ENCODE measurements at places on chromosomes 3 and 15.

DNA sequence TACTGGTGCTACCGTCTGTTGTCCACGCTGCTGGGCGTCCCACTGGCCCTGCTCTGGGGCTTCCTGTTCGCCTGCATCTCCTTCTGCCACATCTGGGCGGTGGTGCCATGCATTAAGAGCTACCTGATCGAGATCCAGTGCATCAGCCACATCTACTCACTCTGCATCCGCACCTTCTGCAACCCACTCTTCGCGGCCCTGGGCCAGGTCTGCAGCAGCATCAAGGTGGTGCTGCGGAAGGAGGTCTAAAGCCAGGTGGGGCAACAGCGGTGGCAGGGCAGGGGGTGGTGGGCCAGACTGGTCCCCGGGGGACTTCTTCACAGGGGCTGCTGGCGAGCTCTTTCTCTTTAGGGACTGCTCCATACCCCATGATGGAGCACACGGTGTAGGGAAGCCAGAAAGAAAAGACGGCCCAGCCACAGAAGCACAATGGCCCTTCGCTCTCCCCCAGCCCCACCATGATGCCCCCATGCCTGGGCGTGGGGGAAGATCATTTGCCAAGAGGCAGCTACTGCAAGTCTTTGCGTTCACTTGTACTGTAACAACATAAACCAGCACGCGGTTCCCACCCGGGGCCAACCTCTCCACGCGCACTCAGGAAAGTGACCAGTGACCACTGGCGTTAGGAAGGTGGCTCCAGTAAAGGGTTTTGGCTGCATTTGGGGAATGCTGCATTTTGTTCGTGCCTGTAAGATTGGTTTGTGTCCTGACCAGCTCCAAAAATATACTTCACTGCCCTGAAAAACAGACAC lies 12.2 kb downstream of the CAV3 start:
- DNase-seq: no peak

GRCh38 chr3:154898916-154899315 lies 181.2 kb upstream of the MME start:
- no peak for DNase-seq

GRCh38 chr15:69390575-69390974 lies 23.6 kb upstream of the KIF23 start:
- no peak for DNase-seq

DNA sequence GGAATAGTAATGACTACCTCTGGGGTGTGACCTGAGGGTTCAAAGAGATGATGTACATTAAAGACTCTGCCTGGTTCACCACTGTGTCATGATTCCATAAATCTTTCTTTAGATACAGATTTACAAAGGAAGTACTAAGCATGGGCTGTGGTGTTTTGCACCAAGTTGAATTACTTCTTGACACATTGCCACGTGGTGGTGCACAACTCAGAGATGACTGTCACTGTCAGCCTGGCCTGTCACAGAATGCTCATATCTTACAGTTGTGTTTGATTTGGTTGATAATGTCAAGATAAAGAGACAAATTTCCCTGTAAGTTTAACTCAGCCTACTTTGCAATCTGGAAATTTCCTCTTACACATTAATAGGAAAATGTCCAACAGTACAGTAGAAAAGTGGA lies 3.2 kb downstream of the CTDSPL start:
- DNase-seq: peak; percentile 57

DNA sequence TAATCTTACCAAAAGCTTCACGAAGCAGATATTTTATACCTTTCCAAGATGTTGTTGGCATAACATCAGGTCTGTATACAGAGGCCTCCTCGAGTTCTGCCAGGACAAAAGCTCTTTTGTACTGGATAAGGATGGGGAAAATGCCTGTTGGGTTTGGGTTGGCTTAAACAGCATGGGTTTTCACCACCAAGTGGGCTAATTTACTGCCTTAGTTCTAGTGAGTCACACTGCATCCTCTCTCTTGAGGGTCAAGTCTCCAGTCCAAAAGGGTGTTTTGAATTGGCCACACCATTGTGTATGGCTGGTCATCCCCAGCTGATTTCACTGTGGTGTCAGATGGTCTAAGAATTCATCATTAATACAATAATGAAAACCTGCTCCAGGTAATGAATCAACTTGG lies 26.1 kb upstream of the BHLHE40 start:
- DNase-seq: no peak

GRCh38 chr3:88312256-88312655 lies 162.5 kb downstream of the C3orf38 start:
- no peak for DNase-seq

- DNase-seq: no peak
Measured at GRCh38 chr3:117304681-117305080, 595.1 kb downstream of the TUSC7 start.

DNA sequence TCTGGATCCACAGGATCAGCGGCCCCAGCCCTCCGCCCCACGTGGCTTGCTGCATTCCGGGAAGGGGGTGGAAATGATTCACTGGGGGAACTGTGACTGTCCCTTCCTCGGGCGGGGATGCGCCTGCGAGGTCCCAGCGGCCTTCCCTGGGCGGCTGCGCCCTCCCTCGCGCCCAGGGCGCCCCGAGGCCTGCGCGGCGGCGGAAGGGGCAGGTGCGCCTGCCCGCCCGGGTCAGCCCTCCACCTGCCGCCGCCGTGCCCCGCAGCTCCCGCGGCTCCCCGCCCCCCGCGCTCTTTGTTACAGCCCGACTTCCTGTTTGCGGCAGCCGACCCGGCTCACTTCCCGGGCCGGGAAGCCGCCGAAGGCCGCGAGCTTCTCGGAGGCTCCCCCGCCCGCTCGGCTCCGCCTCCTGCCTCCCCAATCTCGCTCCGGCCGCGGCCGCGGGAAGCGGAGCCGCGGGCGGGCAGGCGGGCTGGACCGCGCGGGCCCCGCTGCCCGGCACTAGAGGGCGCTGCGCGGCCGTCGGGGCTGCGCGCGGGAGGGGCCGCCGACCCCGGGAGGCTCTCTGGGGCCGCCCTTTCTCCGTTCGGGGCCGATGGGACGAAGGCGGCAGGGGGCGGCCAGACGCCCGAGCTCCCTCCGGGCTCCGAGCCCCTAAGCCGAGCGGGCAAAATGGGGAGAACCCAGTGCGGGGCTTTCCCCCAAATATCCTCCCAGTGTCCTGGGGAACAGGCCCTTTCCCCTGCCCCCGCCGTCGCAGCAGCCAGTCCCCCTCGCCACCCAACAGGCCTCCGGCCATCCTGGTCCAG lies 11.5 kb upstream of the CHAC1 start:
- peak; percentile 73 for DNase-seq

DNA sequence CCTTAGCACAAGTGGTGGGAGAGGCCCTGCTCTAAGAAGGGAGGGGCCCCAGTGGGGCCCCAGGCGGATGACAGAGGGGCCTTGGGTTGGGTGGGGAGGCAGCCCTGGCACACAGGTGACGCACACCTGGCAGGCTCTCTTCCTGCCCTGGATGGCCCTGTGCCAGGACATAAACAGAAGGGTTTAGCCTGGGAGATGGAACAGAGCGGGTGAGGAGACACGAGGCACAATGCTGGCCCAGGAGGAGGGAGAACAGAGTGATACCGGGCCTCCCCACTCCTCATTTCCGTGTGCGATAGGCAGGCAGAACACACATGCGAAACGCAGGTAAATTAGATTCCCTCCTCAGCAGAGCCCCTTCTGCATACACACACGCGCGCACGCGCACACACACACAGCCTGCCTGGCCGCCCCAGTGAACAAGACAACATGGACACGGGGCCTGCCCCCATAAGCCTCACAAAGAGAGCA lies 39.8 kb downstream of the IDH2 start:
- no peak for DNase-seq

DNA sequence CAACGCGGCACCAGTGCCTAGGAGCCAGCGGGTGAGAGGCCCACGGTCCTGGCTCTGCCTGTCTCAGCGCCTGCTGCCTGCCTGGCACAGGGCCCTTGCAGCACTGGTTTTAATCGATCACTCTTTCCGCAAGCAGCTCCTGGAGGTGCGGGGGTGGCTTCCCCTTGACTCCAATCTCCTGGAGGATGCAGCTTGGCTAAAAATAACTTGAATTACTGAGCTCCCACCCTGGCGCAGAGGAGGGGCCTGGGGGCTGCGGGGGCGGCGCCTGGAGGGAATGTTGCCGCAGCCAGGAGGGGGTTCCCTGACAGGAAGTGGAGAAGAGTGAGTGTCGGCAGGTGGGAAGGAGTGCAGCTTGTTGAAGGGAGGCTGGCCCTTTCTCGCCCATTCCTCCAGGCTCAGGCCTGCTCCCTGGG lies 9.9 kb upstream of the RPL29 start:
- DNase-seq: no peak

DNA sequence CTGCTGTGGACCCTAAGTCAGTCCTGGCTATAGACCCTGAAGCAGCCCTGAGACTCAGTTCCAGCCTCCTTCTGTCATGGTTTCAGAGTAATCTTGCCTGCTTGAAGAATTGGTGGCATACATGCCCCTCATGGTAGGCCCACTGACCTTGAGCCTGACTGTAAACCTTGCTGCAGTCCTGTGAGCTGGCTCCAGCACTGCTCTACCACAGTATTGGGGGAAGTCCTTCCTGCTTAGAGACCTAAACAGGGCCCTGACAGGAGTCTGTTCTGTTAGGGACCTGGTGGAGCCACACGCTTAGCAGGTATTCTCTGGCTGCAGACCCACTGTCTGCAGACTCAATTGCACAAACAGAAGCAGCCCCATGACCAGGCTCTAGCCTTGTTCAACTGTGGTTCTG lies 47.1 kb downstream of the OXSM start:
- DNase-seq: no peak

- no peak for DNase-seq
Measured at GRCh38 chr3:132273036-132273435, 44.2 kb upstream of the ACP3 start.

- DNase-seq: peak; percentile 64
Measured at GRCh38 chr3:138769616-138770015, 65.1 kb downstream of the PIK3CB start.

GRCh38 chr3:56781762-56782161 lies 20.0 kb downstream of the ARHGEF3 start:
- DNase-seq: no peak

DNA sequence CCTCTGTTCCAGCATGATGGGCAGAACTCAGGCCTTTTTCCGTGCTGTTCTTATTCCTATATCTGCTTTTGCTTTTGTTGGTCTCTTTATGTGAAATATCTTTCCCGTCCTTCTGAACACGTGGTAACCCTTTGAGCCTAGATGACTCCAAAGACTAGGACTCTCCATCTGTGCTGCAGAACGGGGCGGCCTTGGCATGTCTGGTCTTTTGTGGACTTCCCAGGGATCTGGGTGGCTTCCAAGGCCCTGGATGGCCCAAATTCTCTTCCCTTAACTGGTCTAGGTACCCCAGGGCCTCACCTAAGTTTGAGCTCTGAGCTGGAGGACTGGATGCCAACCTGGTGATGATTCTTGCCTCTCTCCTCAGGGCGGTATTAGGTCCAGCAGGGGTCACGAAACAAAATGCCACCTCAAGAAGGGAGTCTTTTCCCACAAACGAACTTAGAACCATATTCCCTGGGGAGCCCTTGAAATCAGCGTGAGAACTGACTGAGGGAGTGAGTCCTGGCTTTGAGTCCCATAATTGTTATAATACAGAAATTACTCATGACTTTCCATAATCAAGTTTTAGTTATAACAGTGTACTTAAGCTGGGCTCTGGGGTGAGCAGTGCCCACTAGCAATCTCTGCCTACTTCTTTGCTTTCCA lies 13.8 kb downstream of the TLNRD1 start:
- DNase-seq: no peak

GRCh38 chr3:136957751-136958288 lies at the start of gene IL20RB:
Gene IL20RB, plus strand, starts transcription at chr3:136957983. Its CDS starts 131 bp downstream, at chr3:136958114.
- no peak for DNase-seq
